Caudate nucleus (tissue), 63 donors: ENCODE measurements at places on chromosomes 5 and 9.

- no peak for DNase-seq
These were observed 103.7 kb downstream of the PAM start for GRCh38 chr5:102858808-102859207.

DNA sequence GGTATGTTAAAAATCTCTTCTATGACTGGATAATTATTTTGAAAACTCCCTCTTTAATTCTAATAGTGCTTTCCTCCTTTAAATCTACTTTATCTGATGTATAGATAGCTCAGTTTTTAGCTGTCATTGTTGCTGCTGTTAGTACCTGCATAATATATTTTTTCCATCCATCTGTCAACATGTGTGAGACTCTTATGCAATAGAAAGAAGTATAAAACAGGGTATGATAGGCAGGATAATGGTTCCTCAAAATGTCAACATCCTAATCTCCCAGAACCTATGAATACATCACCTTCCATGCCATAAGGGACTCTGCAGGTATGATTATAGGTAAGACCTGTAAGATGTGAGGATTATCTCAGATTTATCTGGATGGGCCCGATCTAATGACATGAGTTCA is 136.9 kb upstream of the LHFPL2 start:
- no peak for DNase-seq

DNA sequence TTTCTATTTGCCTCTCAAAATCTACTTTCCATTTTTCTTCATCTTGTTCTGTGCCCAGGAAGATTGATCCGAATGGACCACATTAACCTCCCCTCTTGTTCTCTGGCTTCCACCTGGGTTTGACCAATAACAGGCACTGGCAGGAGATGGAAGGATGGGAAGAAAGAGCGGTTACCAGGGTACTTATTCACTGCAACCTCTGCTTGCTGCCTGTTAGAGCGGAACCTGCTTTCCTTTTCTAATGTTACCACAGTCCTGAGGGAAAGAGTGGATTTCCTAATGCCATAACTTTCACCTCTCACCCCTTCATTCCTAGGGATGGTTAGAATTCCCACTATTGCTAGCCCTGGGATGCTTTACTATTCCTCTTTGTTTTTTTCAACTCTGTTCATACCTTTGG is 262.1 kb downstream of the RFX3 start:
- no peak for DNase-seq

- DNase-seq, result no peak
These were observed 23.9 kb upstream of the FANCC start for GRCh38 chr9:95341293-95341962.

DNA sequence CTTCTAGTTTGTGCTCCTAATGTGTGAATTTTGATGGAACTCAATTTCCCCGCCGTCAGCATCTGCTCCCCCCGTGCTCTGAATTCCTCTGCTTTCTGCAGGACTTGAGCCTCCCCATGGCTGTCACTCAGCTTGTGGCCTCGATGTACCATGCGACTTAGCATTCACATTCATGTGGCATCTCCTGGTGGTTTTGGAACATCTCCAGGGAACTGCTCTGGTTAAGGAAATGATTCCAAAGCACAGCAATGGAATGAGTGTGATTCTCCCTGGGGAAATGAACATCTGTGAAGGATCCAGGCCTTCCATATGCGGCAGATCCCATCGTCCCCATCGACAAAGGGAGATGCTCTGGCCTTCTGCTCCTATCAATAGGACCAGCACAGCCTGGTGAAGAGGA is 119.0 kb downstream of the ENTREP1 start:
- no peak for DNase-seq

DNA sequence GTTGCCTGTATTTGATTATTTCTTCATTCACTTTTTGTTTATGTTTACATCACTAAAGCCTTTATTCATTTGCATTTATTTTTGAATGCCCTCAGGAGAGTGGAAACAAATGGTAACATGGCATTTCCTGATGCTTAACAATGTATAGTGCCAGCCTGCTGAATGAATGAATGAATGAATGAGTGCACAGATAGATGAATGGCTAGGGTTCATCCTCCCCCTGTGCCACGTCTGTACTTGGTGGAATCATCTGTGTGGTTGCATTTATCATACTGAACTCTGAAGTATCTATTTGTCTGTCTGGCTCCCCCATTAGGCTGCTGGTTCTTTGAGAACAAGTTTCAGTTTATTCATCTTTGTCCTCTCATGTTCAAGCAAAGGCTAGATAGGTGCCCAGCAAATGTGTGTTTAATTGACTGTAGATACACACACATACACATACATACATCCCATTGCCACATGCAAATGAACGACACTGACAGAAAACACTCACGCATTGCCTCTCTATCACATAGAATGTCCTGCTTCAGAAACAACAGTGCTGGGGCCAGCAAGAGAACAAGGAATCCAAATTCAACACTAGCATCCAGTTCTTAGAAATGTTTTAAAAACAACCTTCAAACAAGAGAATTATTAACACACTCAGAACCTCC is 150.4 kb downstream of the PAPPA start:
- DNase-seq, result no peak

- no peak for DNase-seq
These were observed 22.7 kb downstream of the ANXA2R start for GRCh38 chr5:43017428-43017815.
